HT-29 (cell line): ENCODE measurements at places on chromosomes 2 and 18. TPM values are rescaled to one million over a fixed set of nuclear protein-coding genes. Genes with fewer than 3 reads are reported as not detected.

Gene RHBDD1
- total RNA-seq = 1.7 and 8.7 TPM in 2 replicates

Gene COL3A1
- not detected in 2 replicates for total RNA-seq

Gene IL1R1
- 0.31 and 0.61 TPM in 2 replicates for total RNA-seq

Gene GTF2A1L
- not detected in 2 replicates for total RNA-seq

Gene SDC1
- total RNA-seq = 304 and 307 TPM in 2 replicates

Gene TTC39C
- total RNA-seq = 7.2 and 7.6 TPM in 2 replicates

Gene NYAP2
- 0.05 TPM in 1 of 2 replicates, not detected in the other for total RNA-seq

Gene DYNAP
- total RNA-seq = not detected in 2 replicates

Gene LYPD6
- 0.68 and 1.2 TPM in 2 replicates for total RNA-seq

Gene POTEC
- 0.34 TPM in 1 of 2 replicates, not detected in the other for total RNA-seq

Gene CREG2
- total RNA-seq = not detected in 2 replicates

Gene TXNDC2
- not detected in 2 replicates for total RNA-seq

Gene IL1RN
- total RNA-seq = 12.0 and 13.3 TPM in 2 replicates

Gene ZNF804A
- total RNA-seq = not detected in 2 replicates

Gene ALPP
- 0.29 and 1.1 TPM in 2 replicates for total RNA-seq

Gene USP40
- 20.4 and 21.8 TPM in 2 replicates for total RNA-seq

Gene TUBB8B
- not detected in 2 replicates for total RNA-seq

Gene SULT1C2
- total RNA-seq = not detected in 2 replicates

Gene FIGLA
- total RNA-seq = not detected in 2 replicates

Gene DSG1
- not detected in 2 replicates for total RNA-seq

Gene MAP3K20
- 17.4 and 18.4 TPM in 2 replicates for total RNA-seq
